ENCODE measurements at places on chromosomes 5 and 9.

- DNase-seq: no peak
Observed at GRCh38 chr9:89639367-89639795, 34.6 kb downstream of the GADD45G start.

DNA sequence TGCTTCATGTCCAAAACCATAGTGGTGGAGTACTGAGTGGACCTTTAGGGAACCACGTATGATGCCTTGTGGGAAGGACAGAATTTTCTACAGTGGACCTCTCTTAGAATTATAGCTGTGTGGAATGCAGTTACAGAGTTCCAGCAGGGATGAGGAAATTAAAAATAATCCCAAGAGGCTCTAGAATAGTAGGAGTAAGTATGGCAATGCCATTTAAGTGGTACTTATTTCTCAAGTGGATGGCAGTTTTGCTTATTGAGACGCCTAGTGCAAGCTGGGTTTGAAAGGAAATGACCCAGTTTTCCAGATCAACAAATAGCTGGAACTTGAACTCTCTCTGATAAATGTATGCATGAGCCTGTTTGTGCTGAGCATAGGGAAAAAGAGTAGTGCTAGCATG is 431.6 kb downstream of the PRR16 start:
- no peak for DNase-seq

DNA sequence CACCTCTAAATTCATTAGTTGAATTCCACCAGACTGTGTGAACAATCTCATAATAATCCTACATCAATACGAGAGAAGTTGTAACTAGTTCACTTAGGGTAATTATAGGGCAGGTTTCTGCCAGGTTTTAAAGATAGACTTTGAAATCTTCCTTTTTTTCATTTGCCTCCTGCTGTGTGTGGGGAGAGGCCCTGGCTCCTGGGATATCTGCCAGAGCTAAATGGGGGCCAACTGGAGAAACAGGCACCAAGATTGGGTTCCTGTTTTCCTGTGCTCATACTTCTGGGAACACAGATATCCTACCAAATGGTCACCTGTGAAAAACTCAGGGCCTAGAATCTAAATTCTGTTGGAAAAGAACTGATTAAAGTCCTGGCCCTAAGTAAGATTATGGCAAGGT is 42.3 kb downstream of the SH3RF2 start:
- DNase-seq: no peak

DNA sequence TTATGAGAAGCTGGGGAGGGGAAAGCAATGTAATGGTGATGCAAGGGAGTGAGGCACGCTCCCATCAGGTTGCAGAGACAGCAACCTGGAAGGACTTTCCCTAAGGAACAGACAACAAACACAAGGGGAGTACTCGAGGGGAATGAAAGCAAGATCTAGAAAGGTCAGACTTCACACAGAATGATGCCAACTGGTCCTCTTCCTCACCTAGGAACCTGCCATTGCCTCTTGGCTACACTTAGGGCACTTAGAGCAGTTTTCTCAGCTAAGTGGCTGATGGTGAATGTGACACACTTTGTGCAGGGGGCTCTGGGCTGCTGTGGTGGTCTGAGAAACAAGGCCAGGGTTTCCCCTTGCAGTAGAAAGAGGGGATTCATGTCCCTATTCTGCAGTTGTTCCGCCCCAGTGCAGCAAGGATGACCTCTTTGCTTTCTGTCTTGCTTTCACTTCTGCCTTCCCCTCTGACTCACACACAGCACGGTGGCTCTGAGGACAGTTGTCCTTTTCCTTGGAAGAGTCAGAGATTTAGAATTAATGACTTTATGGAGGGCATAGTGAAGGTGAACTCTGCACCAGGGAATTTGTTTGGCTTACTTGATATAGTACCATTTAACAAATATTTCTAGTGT is 394.0 kb upstream of the KLF4 start:
- DNase-seq: peak; percentile 30

- no peak for DNase-seq
Observed at GRCh38 chr9:87097238-87097637, 149.9 kb upstream of the GAS1 start.

DNA sequence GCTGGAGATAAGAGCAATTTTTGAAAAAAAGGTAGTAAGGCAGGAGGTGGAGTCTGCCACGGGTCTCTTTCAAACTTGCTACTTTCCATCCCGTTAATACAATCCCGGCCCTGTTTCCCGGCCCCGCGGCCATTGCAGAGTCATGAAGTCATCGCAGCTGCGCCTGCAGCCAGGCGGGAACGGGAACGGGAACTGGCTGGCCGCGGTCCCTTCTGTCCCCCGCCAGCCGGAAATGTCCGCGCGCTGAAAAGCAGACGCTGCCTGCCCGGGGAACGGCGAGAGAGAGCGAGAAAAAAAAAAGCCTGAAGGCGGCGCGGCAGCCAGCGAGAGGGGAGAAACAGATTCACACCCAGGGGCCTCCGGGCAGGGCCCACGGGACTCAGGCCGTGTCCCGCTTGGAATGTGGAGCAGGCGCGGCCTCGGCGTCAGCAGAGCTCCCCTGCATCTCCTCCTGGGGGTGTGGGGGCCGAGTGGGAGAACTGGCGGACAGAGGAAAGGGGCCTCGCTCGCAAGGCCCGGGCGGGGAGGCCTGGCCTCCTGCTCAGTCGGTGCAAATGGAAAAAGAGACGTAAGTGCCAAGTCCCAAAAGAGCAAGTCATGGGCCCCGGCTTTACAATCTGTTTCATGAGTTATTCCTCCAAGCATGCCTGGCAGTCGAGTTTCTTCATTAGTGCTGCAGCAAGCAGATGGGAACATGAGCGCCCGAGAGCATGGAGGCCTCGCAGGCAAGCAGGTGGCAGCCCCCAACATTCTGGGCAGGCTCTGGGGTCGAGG is 201.2 kb upstream of the GAS1 start:
- no peak for DNase-seq

DNA sequence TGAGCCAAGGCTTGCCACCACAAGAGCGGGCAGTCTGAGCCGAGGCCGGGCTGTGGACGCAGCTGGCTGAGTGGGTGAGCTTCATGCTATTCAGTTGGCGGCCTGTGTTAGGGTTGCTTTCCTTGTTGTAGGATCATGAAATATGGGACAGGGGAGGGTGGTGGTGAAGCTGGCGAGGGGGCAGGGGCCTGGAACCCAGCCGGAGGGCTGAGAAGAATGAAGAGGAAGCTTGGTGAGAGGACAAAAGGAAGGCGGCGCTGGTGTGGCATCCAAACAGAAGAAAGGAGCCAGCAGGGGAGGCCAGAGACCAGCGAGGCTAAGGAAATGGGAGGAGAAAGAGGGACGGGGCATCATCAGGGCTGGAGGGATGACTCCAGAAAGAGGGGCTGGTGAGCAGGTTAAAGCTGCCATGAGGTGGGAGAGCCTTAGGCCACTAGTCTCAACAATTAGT is 18.3 kb downstream of the RALGPS1 start:
- no peak for DNase-seq

GRCh38 chr5:143258559-143259253 is 144.8 kb downstream of the NR3C1 start:
- no peak for DNase-seq

DNA sequence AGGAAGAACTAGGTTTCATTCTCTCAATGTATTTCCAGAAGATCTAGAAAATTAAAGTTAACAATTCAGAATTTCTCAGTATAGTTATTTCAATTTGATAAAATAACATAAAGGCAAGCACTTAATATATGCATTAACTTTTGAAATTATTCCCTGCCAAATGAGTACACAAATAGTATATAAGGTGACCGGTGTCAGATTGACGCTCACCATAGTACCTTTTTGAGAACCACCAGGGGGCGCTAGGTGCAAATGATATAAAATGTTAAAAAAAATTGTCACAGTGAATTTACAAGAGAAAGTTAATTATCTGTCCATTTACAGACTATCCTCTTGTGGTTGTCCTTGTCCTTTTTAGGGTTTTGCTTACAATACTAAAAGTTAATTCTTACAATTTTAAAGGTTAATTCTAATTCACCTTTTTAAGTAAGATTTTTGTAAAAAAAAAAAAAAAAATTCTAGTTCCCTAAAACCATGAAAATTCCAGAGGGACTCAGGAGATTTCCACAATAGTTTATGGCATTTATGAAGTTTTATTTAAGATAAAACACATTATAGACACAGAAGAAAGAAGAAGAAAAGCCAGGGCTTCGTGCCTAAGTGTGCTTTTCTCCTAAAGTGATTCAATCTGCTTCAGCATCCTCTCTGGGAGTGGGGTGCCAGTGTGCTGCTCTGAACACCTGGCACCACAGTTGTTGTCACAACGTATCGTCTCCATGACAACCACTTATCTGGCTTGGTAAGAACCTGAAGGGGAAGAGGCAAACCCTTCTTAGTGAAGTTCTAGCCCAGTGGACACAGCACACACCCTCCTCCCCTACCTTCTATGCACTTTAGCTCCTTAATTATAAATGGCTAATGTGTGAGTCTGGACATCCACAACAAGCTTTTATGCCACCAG is 1.7 kb downstream of the ADAMTS16 start:
- DNase-seq: peak; percentile 58

DNA sequence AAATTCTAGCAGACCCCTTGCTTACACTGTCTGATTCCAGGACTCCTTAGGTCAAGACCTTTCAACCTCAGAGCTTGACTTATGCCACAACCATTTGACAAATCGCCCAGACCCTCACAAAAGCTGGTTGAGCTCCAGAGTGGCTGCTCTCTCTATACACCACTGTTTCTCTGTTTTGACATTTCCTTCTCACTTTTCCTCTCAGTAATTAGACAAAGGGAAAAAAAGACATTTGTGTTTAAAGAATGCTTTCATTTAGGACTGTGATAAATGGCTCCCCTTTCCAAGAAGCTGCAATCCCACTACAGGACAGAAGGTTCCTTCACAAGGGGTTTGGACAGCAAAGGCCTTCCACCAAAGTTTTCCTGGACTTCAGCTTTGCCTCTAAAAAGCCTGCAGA is 601.3 kb downstream of the NR2F1-AS1 start:
- DNase-seq: no peak

GRCh38 chr9:98575379-98576346 is 133.1 kb downstream of the GABBR2 start:
- peak; percentile 65 for DNase-seq

GRCh38 chr9:132486706-132487350 is 76.8 kb downstream of the CFAP77 start:
- no peak for DNase-seq

- DNase-seq: no peak
Observed at GRCh38 chr9:127878001-127878651, 651 bp upstream of the AK1 start.

GRCh38 chr9:126860757-126861466 is 473 bp downstream of the ZBTB34 start:
- DNase-seq: peak; percentile 35

DNA sequence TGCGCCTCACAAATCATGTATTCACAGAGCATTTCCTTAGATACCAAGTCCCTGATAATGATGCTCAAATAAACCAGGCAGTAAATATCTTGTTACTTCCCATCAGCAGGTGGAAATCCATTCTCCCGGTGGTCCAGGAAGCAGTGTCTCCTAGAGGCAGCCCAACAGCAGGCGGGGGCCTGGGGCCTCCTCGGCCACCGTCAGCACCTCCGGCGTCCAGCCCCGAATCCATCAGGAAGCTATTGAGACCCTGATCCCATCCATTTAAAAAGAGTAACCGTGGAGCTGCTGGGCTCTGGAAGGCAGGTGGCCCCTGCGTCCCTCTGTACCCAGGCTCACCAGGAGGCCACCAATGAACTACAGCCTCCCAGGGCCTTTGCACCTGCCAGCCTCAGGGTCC is 54.0 kb downstream of the VAV2 start:
- DNase-seq: no peak

DNA sequence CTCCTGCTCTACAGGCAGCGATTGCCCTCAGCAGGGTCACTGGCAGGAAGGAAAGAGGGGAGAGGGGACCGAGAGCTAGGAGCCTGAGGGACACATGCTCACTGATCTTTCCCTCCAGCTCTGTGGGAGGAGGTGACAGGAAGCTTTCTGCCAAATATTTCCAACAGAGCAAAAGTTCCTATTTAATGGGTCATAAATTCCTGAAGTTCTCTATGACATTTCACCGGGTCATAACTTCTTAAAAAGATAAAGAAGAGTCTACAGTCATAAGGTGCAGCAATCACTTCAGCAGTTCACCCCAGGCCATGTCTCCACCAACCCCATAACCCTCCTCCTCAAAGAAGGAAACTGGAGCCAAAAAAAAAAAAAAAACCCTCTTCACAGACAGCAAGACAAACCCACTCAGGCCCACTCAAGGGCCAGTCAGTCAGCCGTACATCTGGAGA is 481.1 kb downstream of the NR2F1-AS1 start:
- no peak for DNase-seq

GRCh38 chr5:135437796-135438560 is 9.2 kb downstream of the DCANP1 start:
- no peak for DNase-seq

DNA sequence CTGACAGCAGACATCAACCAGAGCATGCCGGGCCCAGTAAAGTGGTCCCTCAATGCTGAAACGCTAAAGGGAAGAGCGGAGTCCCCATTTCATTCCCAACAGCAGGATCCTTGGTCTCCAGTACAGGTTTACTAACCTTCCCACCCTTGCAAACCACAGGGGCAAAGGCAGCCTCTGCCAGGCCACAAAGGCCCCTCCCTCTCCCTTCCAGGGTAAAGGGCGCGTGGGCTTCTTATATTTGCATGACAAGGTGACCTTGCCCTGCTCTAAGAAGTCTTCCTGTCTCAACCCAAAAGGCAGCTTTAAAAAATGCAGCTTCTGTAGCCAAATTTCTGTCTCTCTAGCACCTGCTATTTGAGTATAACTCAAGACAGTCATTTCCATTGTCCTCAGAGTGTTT is 131.5 kb upstream of the PTCH1 start:
- no peak for DNase-seq

GRCh38 chr5:53403291-53403690 is 77.1 kb upstream of the FST start:
- no peak for DNase-seq

DNA sequence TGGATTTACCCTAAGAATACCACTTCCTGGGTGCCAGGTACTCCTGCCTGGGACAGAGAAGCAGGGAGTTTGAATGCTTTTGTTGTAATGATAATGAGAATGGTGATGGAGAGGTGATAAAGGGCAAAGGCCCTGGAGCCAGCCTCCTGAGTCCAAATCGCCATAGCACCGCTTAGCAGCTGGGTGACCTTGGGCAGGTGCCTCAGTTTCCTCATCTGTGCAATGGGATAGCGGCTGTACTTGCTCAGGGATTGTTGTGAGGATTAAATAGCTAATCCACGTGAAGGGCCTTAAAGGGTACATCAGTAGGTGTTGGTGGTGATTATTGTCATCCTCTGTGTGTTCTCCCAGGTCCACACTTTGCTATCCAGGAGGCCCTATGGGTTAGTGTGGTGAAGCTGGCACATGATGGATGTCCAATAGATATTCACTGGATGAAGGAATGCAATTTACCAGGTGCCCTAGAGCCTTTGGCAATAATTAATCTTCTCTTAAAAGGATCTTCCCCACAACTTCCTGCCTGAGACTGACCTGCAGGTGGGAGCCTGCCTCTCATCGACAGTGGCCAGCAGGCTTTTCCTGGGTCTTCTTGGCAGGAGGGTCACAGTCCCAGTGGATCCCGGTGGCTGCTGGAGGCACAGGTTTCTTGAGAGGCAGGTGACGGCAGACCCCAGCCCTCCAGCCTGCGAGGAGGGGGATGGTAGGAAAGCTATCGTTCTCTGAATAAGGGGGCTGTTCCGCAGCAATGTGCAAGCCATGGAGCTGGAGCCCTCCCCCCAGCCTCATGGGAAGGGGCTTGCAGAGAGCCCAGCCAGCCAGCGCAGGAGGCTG is 160.2 kb downstream of the MACROH2A1 start:
- no peak for DNase-seq

- no peak for DNase-seq
Observed at GRCh38 chr9:109956717-109957440, 176.9 kb downstream of the PALM2AKAP2 start.

- DNase-seq: no peak
Observed at GRCh38 chr5:179793468-179794139, at the start of gene LTC4S. Gene LTC4S (plus strand): TSS chr5:179793986. CDS start chr5:179794081, 95 bp downstream.

- DNase-seq: no peak
Observed at GRCh38 chr5:150815010-150815409, 31.3 kb upstream of the IRGM start.
